ENCODE measurements at places on chromosomes 5 and 9.

DNA sequence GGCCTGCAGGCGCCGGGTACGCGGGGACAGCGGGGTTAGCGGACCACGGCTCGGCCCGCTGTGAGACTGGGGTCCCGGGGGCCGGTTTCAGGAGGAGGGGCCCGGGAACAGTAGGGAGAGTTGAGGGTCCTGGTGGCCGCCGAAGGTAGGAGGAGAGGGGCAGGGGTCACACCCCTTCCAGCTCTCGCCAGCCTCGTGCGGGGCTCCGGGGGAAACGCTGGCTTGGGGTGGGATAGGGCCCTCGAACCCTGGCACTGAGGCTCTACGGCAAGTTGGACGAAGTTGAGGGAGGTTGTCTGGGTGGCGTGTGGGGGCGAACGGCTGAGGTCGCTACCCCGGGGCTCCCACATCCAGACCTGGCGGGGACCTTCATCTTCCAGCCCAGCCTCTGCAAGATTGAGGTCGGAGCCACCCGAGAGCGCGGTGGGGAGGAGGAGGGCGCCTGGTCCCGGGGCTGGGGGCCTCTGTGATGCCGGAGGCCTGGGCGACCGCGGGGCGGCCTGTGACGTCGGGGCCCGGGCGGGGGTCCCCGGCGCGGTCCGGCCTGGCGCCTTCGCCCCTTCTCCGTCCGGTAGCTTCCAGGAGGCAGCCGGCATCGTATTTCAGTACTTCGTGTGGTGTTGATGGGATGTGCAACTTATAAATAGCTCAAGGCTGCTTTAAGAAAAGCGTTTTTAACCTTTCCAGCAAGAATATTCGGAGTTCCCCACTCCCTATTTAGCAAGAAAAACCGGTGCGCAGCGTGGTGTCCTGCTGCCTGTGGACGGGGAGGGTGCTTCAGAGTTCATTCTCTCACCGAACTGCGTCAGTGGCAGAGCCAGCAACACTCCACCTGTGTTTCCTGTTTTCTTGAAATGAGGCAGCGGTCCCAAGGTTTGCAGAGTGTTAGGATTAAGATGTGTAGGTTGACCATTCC is 902 bp downstream of the HABP4 start:
- DNase-seq: peak; percentile 60

DNA sequence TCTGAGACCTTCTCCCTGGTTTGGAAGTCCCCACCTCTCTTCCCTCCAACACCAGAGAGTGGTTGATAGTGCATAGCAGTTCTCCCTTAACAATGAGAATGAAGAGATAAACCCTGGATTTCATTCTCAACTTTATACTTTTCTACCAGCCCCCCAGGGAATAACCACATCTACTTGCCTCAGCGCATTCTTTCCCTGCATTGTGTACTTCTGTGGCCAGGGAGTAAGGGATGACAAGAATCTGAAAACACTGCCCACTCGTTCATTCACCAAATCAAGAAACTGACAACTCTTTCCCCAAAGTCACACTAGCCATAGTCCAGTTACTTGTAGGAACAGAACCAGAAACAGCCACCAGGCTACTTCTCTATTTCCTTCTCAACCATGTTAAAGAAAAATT is 46.0 kb upstream of the SPIN1 start:
- DNase-seq: no peak

DNA sequence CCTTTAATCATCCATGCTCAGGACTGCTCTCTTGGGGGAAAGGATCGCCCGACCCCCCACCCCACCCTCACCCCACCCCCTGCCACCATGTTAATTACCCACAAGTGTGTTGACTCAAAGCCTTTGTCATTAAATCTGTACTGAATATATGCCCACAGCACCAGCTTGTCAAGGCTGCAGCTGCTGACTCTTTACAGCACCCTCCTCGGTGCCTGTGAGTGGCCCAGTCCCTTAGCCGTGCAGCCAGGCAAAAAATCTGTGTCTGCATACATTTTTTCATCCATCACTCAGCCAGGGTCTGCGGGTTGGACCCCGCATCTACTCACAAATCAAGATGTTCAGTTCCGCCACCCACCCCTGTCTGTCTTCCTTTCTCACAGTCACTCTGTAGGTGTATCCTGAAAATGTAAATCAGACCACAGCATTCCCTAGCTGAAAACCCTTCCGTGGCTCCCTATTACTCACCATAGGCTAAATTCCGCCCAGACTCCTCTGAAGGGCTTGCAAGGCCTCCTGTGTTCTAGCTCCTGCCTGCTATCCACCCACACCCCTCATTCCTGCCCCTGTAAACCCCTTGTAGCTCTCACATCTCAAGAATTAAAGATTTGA is 53.7 kb upstream of the KCNIP1 start:
- DNase-seq: no peak

- no peak for DNase-seq
These were observed 930.2 kb downstream of the MAT2B start for GRCh38 chr5:164435576-164435975.

DNA sequence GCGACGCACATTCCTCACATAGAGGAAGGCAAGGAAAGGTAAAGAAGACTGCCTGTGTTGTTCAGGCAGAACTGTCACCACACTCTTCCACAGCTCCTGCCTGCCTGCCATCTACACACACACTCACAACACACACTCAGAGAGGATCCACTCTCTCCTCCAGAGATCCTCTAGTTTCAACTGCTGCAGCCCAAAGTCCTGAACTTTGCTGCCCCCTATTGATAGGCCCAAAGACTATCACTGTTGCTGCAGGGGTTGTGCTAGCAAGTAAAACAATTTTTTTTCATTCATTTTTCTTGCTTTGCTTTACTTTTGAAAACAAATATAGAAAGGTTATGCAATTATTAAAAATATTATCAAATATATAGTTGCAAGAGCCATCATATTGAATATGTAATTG is 5.9 kb upstream of the CFAP90 start:
- peak; percentile 32 for DNase-seq

DNA sequence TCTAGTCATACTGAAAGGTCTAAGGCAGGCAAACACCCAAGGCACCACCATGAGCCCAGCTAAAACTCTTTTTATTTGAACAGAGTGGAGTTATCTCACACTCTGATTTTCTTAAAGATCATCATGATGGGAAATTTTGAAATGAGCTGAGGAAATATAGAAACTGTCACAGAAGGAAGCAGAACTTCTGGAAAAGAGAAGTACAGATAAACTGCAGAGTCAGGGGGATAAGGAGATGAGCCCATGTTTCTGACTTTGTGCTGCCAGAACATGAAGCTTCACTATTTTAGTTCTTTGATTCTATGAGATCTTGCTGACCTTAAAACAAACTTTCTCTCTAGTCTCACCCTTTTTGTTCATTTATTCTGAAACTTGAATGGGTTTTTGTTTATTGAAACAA is 406.5 kb upstream of the EDIL3 start:
- DNase-seq: no peak

DNA sequence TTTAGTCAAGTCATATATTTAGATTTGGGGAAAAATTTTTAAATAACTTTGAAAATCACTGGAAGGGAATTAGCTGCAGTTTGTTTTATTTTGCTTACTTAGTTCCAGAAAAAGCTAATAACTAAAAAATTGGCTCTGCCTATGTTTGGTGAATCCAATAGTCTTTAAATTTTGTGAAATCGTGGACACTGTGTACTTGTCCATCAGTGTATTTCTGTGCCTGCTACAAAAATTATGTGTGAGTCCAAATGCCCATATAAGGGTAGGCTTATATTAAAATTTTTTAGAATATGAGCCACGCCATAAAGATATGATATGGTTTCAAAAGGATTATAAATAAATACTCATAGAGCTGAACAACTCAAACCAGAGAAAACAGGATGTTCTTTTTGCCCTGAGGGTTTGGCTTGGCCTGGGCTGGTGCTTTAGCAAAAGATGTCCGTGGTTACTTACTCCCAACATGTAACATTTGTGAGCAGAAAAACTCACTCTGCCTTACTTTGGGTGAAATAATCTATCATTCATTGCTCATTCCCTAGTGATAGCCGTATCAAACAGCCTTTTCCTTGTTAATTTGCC is 133.2 kb upstream of the PRLR start:
- DNase-seq: no peak

- peak; percentile 2 for DNase-seq
These were observed 49.3 kb downstream of the RICTOR start for GRCh38 chr5:39024884-39025283.

DNA sequence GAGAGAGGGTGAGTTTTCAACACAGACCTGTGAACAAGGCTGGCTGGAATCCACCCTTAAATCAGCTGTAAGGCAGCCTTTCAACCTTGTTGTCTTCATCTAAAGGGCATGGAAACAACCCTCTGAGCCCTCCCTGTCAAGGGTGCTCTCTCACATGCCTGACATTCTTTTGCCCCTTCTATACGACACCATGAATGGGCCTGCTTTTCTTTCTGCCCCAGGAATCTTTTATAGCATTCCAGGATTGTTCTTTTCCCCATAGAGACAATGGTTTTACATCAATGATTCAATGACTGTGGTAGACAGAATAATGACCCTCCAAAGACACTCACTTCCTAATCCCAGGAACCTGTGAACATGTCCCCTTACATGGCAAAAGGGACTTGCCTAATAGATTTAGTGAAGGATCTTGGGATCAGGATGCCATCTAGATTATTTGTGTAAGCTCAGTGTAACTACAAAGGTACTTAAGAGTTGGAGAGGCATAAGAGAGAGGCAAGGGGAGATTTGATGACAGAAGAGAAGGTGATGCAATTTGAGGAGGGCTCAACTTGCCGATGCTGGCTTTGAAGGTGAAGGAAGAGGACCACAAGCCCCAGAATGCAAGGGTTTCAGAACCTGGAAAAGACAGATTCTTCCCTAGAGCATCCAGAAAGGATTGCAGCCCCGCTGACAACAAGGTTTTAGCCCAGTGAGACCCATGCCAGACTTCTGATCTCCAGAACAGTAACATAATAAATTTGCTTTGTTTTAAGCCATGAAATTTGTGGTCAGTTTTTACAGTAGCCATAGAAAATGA is 29.2 kb upstream of the HMHB1 start:
- DNase-seq: no peak

- DNase-seq: no peak
These were observed 637 bp downstream of the CBY3 start for GRCh38 chr5:179680014-179680779.

Data from RKO (cell line).